ENCODE measurements at places on chromosomes 6 and 20.

DNA sequence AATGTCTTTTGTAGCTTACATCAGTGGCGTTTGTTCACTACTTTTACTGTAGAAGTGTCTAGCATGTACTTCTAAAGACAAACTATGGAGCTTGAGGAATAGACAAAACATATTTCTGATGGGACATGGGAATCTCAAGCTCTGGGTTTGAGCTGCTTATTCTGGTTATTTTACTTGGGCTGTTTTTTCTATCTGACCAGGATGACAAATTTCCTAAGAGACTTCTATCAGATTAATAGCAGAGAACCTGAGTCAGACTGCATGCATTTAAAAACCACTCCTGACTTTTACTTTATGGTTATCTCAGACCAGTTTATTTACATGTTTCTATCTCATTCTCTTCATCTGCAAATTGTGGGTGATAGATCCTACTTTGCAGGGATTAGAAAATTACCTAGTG lies 1282.3 kb upstream of the GJE1 start:
- no peak for DNase-seq

- no peak for DNase-seq
Measured at GRCh38 chr6:151440498-151440897, 11.4 kb downstream of the RMND1 start.

GRCh38 chr20:23063581-23063980 lies 14.1 kb upstream of the THBD start:
- DNase-seq = no peak

DNA sequence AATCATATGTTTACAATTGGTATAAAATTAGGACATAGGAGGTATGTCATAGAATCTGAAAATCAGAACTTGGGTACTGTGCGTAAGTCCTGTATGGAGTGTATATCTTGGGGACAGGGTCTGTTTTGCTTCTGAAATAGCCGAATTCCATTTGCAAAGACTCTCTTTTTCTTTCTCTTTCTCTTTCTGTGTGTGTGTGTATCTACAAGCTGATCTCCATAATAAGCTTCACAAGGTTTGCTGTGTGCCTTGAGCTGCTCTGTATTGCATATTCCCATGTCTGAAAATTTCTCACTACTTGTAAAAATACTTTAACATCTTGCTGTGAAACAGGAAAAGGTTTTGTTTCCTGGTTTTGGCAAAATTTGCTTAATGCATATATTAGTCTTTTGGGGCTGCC lies 29.5 kb downstream of the STX11 start:
- no peak for DNase-seq

DNA sequence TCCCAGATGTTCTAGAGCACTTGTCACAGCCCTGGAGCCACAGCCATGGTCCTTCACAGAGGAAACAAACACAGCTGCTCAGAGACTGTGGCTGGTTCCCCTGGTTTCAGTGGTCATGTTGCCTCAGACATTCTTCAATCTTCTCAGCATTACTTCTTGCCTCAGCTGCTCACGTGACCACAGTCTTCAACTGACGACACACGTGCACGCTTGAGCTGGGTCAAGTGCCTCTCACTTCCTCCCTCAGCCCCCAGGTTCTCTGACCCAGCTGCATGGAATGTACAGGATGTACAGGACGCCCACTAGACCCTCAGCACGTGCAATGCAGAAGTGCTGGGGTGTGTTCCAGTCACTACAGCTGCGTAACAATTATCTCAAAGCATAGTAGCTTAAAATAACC lies 159.8 kb upstream of the GGTLC1 start:
- DNase-seq = no peak

DNA sequence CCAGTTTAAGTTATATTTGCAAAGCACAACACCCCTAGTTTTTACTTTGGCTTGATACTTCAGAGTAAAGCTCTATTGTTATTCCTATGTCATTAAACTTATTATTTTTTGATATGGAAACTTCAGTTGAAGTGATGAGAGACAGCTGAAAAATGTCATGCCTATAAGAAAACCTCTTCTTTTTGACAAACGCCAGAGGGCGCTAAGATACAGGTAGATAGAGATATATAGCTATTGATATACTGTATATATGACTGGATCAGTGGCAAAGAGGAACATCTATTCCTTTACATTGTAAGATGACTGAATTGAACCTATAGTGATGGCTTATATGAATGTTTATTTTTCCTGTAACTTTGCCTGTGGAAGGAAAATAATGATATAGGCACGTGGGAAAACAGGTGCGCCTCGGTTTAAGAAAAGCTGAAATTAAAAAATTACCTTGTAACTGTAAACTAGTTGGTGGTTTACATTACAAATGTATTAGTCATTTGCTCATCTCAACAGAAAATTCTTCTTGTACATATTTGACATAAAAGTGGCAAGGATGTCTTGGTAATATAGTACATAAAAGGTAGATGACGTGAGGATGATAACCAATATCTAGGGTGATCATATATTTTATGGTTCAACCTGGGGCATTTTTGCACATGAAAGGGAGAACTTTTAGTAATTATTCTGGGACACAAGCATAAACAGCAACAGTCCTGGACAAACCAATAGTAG lies 74.1 kb downstream of the LAMA4 start:
- peak; percentile 18 for DNase-seq

GRCh38 chr6:108209738-108210137 lies 43.9 kb downstream of the NR2E1 start:
- DNase-seq = no peak

GRCh38 chr20:58136149-58136484 lies 92.3 kb downstream of the ANKRD60 start:
- no peak for DNase-seq

DNA sequence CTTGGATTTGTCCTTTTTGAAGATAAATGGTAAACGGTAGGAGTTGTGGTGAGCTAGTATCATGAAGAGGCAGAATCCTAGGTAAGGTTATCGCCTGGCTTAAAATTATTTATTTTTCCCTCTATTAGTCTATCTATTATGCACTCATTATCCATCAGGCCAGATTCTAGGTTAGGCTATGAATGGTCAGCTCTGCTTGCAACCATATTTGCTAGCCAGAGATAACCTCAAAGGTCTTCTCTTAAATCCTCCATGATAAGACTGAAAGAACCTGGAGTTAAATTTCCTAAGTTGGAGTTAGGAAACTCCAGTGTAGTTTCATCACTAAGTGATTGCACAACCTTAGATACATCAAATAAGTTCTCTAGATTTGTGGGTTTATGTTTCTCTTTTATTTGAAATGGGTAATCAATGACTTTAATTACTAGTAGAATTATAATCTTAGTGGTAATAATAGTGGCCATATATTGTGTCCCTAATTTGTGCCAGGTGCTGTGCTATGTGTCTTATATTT lies 302.1 kb upstream of the RUNX2 start:
- DNase-seq = no peak

DNA sequence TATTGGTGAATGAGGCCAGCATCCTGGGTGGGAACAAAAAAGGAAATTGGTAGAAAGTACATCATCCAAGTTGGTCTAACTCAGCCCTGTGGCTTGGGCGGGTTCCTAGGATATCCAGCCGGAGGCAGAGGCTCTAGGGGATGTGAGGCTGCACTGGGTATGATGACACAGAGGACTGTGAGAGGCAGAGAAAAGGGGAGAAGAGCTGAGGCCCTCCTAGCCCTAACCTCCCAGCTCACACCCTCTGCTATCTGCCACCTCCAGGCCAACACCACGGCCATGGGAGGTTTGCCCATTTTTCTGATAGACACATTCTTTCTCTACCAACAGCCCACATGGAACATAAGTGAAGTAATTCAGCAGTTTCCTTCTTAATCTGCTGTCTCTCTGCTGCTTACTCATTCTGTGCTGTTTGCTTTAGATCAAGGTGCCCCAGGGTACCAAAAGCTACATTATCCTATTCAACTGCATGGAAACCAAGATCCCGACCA lies 284.4 kb downstream of the ESR1 start:
- no peak for DNase-seq

- no peak for DNase-seq
Measured at GRCh38 chr6:147776631-147777213, 268.2 kb downstream of the SAMD5 start.

GRCh38 chr6:11622156-11622555 lies 84.6 kb downstream of the TMEM170B start:
- no peak for DNase-seq

- no peak for DNase-seq
Measured at GRCh38 chr6:56699066-56699654, 56.5 kb upstream of the DST start.

DNA sequence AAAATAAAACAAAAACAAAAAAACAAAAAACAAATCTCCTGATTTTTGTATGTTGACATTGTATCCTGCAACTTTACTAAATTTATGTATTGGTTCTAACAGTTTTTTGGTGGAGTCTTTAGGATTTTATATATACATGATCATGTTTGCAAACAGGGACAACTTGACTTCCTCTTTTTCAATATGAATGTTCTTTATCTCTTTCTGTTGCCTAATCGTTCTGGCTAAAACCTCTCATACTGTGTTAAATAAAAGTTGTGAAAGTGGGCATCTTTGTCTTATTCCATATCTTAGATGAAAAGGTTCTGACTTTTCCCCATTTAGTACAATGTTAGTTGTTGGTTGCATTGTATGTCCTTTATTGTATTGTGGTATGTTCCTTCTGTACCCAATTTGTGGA lies 261.7 kb upstream of the NOX3 start:
- no peak for DNase-seq

GRCh38 chr6:148445620-148446019 lies 103.0 kb downstream of the SASH1 start:
- no peak for DNase-seq

DNA sequence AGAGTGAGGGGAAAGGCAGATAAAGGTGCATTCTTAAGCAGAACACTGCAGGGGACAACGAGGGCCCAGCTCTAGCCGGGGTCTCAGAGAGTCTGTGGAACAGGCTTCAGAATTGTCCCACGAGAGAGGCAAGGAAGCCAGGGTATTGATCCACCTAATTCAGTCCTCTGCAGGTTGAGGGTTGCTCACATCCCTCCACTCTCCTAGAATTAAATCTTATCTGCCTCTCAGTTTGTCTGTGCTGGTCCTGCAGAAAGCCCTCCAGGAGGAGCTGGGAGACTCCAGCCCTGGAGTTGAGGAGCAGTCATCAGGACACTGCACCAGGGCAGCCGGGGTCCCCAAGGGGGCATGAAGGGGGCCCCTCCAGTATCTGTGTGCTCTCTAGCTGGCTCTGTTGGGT lies 39.1 kb downstream of the SLC24A3 start:
- DNase-seq = no peak

- no peak for DNase-seq
Measured at GRCh38 chr6:28693751-28694443, 168.2 kb downstream of the GPX5 start.

DNA sequence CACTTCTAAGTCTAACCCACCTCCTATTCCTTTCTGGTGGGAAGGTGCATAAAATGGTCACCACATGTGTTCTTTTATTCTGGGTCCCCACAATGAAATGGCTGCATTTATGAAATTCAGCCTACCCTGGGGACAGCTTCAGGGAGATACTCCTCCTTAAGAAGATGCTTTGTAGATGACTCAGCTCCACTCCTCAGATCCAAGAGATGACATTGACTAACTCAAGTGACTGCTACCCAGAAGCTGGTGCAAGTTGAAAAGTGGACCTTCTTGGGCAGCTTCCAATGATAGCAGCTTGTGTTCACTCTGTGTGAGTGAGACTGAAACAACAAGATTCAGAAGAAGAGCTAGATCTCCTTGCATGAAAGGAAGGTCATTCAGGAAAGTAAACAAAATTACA lies 113.4 kb downstream of the SCP2D1 start:
- no peak for DNase-seq

DNA sequence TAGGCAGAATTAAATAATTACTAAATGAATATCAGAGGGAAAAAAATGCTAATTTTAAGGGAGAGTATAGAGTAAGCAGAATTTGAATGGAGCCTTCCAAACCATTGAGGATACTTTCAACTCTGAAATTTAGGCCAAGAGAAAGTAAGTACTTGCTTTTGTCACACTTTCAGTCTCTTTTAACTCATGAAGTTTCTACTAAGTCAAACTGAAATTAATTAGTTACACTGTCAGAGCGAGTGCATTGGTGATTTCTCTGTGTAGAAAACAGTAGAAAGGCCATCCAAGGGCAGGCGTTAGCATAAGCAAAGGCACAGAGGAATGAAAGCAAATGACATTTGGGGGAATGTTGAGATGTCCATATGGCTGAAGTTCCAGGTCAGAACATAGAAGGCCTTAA lies 92.9 kb downstream of the PLEKHG1 start:
- DNase-seq = no peak

DNA sequence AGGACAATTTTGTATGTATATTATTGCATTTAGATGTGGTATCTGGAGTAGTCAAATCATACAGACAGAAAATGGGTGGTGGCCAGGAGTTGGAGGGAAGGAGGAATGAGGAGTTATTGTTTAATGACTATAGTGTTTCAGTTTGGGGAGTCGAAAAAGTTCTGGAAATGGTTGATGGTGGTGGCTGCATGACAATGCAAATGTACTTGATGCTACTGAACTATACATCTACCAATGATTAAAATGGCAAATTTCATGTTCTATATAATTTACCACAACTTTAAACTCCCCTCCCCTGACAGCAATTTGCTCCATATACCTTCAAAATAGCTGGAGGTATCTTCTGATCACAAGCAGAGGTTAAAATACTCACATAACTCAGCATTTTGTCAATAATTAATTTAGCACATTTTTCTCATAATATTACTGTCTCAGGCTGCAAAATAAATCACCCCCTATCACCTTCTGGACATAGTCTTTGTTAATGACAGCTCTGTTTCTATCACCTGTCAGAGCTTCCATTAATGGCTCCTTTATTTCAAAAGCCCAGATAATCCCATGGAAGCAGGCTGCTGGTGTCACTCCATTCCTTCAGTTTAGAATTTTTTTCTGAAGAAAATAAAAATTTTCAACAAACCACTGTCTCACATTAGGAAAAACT lies 25.7 kb upstream of the RHAG start:
- no peak for DNase-seq

- no peak for DNase-seq
Measured at GRCh38 chr6:109373762-109374161, 8.5 kb downstream of the CD164 start.

DNA sequence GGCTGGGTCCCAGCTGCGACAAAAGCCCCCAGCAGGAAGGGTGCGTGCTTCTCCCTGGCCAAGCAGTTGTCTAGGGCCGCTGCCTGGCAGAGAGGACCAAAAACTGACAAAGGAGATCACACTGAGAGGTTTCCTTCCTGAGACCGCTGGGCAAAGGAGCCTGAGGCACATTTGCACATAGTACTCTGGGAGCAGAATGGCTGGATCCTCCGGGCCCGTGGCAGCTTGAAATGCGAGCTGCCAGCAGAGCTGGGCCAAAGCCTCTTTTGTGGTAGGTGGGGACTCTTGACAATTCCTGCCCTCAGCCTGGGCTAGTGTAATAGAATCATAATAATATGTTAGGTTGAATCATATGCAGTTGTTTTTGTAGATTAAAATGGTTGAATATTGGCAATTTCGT lies 33.1 kb upstream of the RNF8 start:
- no peak for DNase-seq

DNA sequence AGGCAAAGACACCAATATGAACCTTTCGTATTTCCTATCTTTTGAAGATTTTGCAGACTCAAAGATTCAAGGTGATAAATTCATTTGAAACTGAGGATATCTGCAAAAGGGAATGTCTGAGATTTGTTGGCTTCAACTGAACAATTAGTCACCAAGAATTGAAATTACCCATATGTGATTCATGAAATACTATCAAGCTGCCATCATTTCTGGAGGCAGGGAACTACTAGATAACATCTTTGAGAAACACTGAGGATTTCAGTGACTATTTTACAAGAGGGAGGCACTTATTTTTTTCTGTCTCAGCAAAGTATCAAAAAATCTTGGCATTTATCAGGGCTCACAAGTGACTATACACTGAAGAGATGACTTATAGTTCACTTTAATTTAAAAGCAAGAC lies 39.8 kb upstream of the MMS22L start:
- no peak for DNase-seq
